ENCODE measurements at places on chromosomes 13 and 19.

DNA sequence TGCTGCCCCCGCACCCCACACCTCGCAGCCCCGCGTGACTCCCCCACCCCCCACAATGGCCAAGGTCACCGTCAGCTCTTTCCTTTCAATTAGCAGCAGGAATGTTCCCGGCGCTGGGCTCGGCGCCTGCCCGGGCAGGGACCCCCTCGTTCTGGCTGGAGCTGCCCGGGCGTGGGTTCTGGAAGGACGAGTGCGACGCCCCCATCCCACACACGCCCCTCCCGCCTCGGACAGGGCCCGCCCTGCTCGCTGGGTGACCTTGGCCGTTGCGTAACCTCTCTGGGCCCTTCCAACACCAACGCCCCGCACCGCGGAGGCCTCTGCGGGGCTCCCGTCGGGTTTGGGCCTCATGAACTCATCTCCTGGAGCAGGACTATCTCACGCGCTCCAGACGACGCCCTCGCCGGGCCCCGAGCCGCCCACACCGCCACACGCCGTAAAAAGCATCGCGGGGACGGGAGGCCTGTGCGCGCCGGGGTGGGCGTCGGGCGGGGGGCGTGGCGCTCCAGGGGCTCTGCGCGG is 10.3 kb downstream of the PALM start:
- H3K27me3 ChIP-seq: no peaks in the 10 kb centered on the region
- H3K27ac ChIP-seq: no peak overlapping the region
- peaks cover 22% of the 10 kb centered on the region for H3K4me1 ChIP-seq
- no peaks in the 10 kb centered on the region for H3K36me3 ChIP-seq
- DNase-seq: no peak
- no peak overlapping the region for H3K4me3 ChIP-seq

GRCh38 chr19:41302624-41303351 is 7.2 kb upstream of the CCDC97 start:
- no peaks in the 10 kb centered on the region for H3K27me3 ChIP-seq
- peaks cover 89% of the 10 kb centered on the region for H3K4me1 ChIP-seq
- H3K4me3 ChIP-seq: no peak overlapping the region
- H3K27ac ChIP-seq: peak overlapping the region; percentile 71
- H3K36me3 ChIP-seq: peaks cover 83% of the 10 kb centered on the region

DNA sequence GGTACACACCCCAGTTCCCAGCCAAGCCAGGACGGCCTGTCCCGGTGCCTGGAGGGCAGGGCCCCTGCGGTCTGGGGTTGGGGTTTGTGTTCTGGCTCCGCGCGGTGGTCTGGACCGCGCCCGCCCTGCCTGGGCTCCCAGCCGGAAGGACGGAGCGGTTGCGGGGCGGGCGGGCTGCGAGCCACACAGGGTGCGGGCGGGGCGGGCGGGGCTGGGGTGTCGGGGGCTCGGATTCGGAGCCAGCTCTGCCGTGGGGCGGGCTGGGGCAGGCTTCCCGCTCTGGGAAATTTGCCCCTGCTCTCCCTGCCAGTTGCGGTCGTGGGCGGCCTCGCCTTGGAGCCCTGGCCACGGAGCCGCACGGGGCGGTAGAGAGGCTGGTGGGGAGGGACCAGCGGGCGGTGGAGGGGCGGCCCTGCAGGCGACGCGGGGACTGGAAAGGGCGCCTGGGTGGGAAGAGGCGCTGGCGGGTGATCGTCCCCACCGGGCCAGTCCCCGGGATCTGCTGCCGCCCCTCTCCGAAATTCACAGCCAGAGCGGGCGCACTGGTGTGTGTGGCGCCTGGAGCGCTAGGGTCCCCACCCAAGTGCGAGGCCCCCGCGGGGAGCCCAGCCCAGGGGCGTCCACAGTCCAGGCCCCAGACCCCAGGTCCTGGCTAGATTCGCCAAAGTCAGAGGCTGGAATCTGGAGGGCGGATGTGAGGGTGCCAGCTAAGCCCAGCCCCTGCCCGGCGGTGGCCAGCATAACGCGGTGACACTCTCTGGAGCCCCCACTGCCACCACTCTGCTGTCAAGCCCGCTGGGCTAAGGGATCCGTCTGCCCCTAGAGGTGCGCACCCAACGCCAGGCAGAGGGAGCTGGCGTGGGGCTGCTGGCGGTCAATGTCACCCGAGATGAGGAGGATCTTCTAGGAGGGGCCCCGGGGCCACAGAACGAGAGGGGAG is 11.0 kb upstream of the ZNF492 start:
- no peak for DNase-seq
- no peaks in the 10 kb centered on the region for H3K4me1 ChIP-seq
- no peaks in the 10 kb centered on the region for H3K36me3 ChIP-seq
- peaks cover 10% of the 10 kb centered on the region for H3K27me3 ChIP-seq

GRCh38 chr19:43806848-43807247 is 4.6 kb upstream of the LYPD5 start:
- DNase-seq: no peak
- no peaks in the 10 kb centered on the region for H3K27me3 ChIP-seq
- H3K4me1 ChIP-seq: no peaks in the 10 kb centered on the region
- H3K27ac ChIP-seq: no peak overlapping the region
- no peak overlapping the region for H3K4me3 ChIP-seq

DNA sequence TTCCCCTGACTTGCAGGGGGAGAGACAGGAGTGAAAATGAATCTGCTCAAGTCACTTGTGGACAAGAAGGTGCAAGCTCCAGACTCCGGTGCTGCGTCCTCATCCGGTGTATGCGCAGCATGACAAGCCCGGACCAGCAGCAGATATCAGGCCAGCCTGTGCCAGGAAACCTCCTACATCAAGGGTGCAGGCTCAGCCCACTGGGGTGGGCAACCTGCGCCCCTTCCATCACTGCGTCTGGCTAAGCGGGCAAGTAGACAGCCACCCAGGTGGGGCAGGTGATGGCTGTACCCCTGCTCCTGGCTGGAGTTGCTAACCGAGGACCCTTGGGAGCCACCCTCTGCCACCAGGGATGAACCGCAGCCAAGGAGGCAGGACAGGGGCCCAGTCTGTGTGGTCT is 32.9 kb upstream of the SLC15A1 start:
- no peak for DNase-seq
- H3K4me1 ChIP-seq: no peaks in the 10 kb centered on the region
- no peaks in the 10 kb centered on the region for H3K27me3 ChIP-seq

DNA sequence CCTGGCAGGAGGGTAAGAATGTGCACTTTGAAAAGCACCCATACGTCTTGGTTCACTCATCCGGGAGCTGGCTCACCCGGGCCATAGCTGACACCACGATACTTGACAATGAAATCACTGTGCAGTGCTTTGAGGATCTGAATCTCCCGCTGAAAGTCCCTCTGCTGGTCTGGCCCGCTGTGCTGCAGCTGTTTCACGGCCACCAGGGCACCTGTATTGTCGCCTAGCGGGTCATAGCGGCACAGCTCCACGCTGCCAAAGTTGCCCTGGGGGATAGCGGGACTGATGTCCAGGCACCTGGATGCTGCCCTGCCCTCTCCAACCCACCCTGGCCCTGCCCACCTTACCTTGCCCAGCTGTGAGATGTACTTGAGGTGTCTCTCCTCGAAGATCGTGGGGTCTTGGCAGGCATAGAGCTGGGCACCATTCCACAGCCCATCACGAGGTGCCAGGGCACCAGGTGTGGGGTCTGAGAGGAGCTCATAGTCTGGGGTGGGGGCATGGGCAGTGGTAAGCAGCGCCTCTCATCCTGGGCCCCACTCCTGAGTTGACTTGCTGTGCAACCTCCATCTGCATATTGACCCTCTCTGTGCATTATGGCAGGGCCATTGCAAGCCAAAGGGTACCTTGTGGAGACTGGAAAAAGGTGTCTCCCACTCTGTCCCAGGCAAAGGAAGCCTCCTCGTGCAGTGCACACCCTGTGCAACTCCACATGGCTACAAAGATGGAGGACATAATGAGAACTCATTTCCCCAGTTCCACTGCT is 11.3 kb upstream of the INSL3 start:
- H3K36me3 ChIP-seq: peaks cover 1% of the 10 kb centered on the region
- no peak for DNase-seq
- H3K27ac ChIP-seq: no peak overlapping the region

- no peak overlapping the region for H3K27ac ChIP-seq
- DNase-seq: no peak
- no peak overlapping the region for H3K4me3 ChIP-seq
- H3K4me1 ChIP-seq: no peaks in the 10 kb centered on the region
- H3K36me3 ChIP-seq: no peaks in the 10 kb centered on the region
Measured at GRCh38 chr13:111893071-111893606, 173.8 kb upstream of the SOX1 start.

GRCh38 chr13:77528834-77529500 is 6.5 kb upstream of the SCEL start:
- H3K4me1 ChIP-seq: no peaks in the 10 kb centered on the region
- no peak for DNase-seq
- H3K36me3 ChIP-seq: no peaks in the 10 kb centered on the region
- H3K27ac ChIP-seq: no peak overlapping the region

DNA sequence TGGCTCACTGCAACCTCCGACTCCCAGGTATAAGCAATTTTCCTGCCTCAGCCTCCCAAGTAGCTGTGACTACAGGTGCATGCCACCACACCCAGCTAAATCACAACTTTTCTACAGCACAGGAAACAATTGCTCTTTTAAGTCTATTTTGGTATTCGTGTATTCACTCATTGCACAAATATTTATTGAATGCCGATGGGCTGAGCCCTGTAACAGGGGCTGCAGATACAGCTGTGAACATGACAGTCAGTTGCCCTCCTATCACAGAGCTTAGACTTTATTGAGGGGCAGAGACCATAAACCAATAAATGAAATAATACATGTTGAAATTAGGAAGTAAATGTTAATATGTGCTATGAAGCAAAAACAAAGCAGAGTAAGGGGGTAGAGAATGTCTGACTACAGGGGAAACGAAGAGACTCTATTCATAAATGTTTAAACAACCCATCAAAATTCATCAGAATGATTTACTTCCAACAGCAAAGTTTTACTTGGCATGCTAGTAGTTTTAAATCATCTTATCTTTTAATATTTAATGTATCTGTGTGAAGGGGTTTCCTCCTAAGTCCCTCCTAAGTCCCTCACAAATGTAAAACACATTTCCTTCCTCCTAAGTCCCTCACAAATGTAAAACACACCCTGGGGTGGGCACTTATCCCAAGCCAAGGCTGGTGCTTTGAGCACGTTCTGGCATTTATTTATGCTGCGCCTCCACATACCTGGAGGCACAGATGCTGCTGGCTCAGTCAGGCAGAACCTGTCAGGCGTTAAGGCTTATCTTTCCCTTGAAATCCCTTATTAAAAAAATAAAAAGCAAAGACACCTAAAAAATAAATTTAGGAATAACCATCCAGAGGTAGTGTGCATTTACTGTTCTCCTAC is 140.8 kb downstream of the MIPEP start:
- no peaks in the 10 kb centered on the region for H3K27me3 ChIP-seq
- H3K27ac ChIP-seq: no peak overlapping the region

DNA sequence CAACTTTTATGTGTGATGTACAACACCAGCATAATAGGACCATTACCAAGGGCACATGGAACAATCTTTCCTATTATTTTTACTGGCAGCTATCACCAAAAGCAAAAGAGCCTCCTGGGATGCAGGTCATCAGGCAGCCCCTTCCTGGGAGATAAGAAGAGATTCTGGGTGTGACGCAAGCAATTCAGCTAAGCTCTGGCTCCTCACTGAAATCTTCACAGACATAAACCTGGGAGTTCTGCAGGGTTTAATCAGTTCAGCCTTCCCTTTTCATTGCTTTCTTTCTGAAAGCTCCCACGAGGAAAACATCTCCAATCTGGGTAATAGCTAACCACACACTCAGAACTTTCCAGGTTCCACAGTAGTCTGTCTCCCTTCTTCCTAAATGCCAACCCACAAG is 341.1 kb downstream of the ENOX1 start:
- no peaks in the 10 kb centered on the region for H3K27me3 ChIP-seq
- no peak for DNase-seq

- H3K4me1 ChIP-seq: no peaks in the 10 kb centered on the region
- no peaks in the 10 kb centered on the region for H3K36me3 ChIP-seq
- H3K27ac ChIP-seq: no peak overlapping the region
Measured at GRCh38 chr19:15476325-15476724, 3.0 kb downstream of the PGLYRP2 start.

DNA sequence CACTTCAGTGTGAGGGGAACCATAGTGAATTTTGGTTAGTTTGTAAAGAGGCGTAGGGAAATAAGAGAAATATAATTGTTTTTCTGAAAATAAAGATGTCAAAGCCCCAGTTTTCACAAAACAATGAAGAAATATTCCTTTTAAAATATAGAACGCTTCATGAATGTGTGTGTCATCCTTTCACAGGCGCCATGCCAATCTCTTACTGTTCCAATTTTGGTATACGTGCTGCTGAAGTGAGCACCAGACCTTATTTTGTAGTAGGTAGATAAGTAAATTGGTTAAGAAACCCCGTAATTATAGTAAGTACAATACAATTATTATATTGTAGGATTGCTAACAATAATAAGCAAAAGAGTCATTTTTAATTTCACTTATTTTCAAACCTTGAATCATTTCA is 43.3 kb downstream of the NAA16 start:
- DNase-seq: no peak
- H3K36me3 ChIP-seq: no peaks in the 10 kb centered on the region
- no peak overlapping the region for H3K27ac ChIP-seq
- no peaks in the 10 kb centered on the region for H3K27me3 ChIP-seq
- no peaks in the 10 kb centered on the region for H3K4me1 ChIP-seq

DNA sequence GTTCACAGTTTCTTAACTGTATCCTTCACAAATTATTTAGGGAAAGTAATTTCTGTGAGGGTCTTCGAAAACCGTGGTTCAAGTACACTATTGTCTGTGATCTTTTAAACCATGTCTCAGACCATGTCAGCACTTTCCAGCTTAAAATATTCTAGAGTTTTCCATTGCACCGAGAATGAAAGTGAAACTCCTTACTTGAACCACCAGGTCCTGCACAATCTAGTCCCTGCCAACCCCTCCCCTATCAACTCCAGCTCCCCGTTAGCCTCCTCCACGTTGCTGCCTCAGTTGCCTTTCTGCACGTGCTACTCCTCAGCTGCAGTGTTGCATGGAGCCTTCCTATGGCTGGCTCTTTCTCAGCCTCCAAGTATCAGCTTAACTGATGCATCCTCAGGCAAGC is 7.2 kb upstream of the STARD13 start:
- H3K36me3 ChIP-seq: no peaks in the 10 kb centered on the region
- no peaks in the 10 kb centered on the region for H3K4me1 ChIP-seq
- no peaks in the 10 kb centered on the region for H3K27me3 ChIP-seq
- H3K4me3 ChIP-seq: no peak overlapping the region
- no peak overlapping the region for H3K27ac ChIP-seq
- DNase-seq: no peak

- no peak for DNase-seq
- H3K27me3 ChIP-seq: no peaks in the 10 kb centered on the region
- peaks cover 8% of the 10 kb centered on the region for H3K36me3 ChIP-seq
- peak overlapping the region; percentile 43 for H3K27ac ChIP-seq
- H3K4me1 ChIP-seq: peaks cover 13% of the 10 kb centered on the region
Measured at GRCh38 chr13:48000559-48001113, 437 bp downstream of the SUCLA2 start.
